Activated T-cell treated with anti-CD3 and anti-CD28 coated beads for 4 hours (primary cell): ENCODE measurements at places on chromosomes 6 and 20.

GRCh38 chr20:2838847-2839671, 1.4 kb downstream of the PCED1A start:
- no peak for DNase-seq

DNA sequence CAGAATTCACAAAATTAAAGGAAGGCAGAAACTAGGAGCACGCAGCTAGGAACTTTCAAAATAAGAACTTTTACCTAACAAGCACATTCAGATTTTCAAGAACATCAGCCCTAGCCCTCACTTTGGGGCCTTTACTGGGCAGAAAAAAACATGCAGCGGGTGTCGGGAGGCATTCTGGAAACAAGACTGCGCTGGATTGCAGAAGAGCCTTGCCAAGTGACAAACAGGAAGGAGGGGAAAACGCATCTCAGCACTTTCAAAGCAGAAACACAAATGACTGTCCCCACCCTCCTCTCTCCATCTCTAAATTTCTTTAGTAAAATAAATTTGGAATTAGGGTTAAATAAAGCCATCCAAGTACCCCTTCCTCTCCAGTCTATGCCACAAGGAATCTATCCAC, 74.6 kb upstream of the RREB1 start:
- no peak for DNase-seq

DNA sequence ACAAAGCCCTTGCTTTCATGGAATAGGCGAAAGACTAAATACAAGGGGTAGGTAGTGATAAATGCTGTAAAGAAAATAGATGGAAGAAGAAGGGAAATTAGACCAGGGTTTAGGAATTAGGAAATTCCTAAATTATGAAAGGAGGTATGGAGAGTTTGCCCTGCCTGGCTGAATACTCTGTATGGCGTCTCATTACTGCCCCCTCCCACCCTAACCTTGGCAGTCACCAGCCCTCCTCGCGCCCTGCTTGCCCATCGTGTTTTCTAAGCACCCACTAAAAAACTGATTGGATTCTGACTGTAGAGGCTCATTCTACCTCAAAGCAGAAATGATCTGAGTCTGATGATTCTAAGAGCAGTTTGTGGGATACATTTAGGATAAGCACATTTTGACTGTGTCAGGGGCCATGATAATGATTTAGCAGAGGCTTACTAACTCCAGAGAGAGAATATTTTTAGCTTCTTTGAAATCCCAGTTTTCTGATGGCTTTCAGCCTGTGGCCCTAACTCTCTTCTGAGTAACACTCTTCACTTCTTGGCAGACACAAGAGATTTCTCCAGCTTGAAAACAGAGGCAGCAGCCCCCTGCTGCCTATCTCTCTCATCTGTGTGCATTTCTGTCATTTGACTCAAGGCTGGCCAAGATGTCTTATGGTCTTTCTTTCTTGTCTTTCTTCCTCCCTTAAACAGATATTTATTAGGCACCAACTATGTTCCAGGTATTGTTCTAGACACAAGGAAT, 1.4 kb upstream of the CHD6 start:
- DNase-seq, result no peak

GRCh38 chr20:3042625-3043024, 797 bp upstream of the GNRH2 start:
- DNase-seq, result no peak

DNA sequence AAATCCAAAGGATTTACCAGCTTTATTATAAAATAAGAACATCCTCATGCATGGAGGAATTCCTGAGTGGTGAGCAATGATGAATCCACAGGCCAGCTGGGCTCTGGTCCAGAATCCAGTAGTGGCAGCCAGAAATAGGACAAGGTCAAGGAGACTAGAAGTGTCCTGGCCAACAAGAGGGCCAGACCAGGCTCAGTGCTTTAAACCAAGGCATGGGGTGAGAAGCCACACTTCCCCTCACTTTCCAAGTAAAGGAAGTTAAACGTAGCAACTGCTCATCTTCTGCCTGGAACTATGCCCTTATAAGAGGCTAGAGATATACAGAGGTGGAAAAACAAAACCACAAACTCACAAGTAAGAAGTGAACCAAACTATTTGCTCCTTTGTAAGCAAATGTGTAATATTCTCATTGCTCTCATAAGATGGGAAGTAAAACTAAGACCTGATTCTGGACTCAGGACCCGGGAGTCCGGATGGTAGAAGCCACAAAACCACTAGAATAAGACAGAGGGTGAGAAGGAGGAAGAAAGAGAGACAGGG, 253.2 kb downstream of the UST start:
- DNase-seq, result no peak

GRCh38 chr6:135060076-135060475, 5.5 kb upstream of the HBS1L start:
- no peak for DNase-seq

DNA sequence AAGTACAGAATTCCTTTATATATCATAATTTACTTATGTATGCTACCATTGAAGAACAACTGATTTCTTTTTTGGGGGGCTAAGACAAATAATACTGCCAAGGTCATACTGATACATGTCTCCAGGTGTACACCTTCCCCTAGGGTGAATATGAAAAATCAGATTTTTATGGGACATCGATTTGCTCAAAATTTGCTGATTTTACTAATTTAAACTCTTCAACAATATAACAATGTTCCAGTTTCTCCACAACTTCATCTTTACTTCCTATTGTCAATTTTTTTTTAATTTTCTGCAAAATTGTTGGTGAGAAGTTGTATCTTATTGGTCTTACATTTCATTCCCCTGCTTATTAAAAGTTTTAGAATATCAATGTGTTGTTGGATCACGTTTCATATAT, 495.4 kb upstream of the MANEA start:
- no peak for DNase-seq

- no peak for DNase-seq
These were observed 32.9 kb downstream of the PMEPA1 start for GRCh38 chr20:57676589-57677583.

DNA sequence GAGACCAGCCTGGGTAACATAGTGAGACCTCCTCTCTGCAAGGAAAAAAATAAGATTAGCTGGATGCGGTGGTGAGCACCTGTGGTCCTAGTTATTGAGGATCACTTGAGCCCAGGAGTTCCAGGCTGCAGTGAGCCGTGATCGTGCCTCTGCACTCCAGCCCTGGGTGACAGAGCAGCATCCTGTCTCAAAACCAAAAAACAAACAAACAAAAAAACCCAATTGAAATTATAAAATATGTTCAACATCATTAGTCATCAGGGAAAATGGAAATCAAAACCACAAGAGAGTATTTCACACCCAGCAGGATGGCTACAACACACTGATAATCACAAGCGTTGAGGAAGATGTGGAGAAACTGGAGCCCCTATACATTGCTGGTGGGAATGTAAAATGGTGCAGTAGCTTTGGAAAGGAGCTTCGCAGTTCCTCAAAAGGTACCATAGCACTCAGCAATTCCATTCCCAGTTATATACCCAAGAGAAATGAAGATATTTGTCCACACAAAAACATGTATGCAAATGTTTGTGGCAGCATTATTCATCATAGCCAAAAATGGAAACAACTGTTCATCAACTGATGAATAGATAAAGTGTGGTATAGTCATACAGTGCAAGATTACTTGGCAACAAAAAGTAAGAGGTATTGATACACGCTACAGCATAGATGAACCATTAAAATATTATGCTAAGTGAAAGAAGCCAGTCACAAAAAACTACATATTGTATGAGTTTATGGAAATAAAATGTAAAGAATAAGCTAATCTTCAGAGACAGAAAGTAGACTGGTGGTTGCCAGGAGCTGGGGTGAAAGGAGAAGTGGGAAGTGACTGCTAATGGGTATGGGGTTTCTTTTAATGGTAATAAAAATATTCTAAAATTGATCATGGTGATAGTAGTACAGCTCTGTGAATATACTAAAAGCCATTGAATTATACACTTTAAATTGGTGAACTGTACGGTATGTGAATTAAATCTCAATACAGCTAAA, 38.7 kb upstream of the RIPOR2 start:
- no peak for DNase-seq

- no peak for DNase-seq
These were observed 192.9 kb downstream of the AIG1 start for GRCh38 chr6:143253586-143253985.

GRCh38 chr20:7703996-7704395, 236.3 kb downstream of the HAO1 start:
- DNase-seq, result no peak

DNA sequence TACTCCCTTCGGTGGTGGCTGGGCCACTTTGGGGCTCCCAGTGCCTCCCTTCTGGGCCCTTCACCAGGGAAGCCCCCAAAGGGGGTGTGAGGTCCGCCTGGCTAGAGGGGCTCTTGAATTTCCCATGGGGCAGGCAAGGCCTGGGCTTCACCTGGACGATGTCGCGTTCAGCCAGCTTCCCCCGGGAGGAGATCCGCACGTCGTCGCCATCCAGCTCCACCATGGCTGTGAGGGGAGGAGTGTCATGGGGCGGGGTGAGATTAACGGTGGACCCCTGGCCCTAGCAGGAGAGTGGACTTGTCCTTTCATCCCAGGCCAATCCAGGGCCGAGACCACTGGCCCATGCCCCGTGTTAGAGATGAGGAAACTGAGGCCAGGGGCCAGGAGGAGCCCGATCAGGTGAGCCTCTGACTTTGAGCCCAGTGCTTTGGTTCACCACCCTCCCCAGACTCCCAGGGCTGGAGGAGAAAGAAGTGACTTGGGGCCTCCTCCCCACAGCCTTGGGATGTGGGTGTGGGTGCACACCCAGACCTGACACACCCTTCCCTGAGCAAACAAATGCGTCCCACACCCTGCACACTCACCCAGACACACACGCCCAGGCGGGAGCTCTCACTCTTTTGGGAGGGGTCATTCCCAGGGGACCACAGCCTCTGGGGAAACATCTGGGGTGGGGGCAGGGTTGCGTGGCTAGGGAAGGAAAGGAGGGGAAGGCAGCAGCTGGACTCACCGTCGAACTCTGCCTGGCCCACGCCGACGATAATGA, 46.1 kb downstream of the RAB44 start:
- no peak for DNase-seq

- DNase-seq, result no peak
These were observed 111.7 kb downstream of the FAM50B start for GRCh38 chr6:3960754-3961361.

DNA sequence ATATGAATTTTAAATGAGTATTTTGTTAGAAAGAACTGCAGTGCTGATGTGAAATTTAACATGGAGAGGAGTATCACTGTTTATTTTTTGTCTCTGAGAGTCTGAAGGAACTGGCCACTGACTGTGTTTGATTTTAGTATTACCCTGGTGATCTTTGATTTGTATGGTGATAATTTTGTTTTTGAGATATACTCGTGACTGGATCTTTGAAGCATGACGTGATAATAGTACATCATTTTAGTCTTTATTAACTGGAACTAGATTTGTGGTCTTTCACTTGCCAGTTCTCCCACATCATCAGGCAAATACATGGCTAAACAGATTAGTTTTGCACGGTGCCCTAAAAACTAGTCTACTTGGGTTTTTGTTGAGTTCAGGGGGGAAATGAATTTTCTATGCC, 55.5 kb downstream of the ARID1B start:
- no peak for DNase-seq

DNA sequence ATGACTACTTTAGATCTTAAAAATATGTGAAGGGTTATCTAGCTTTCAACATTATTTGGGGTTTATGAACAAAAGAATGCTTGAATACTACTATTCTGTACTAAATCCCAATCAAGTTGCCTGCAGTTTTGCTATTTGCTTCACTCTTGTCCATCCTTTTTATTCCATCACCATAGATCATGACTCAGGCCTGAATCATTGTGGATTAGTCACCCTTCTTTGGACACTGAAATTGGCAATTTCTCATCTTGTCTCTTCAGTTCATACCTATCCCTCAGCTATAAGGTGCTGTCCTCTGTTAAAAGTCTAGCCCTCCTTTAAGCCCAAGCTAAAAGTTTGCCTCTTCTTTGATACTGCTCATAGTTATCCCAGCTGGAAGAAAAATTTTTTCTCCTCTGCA, 199.1 kb downstream of the CENPW start:
- no peak for DNase-seq

- DNase-seq, result no peak
These were observed 65.3 kb upstream of the RNF146 start for GRCh38 chr6:127201321-127201720.

DNA sequence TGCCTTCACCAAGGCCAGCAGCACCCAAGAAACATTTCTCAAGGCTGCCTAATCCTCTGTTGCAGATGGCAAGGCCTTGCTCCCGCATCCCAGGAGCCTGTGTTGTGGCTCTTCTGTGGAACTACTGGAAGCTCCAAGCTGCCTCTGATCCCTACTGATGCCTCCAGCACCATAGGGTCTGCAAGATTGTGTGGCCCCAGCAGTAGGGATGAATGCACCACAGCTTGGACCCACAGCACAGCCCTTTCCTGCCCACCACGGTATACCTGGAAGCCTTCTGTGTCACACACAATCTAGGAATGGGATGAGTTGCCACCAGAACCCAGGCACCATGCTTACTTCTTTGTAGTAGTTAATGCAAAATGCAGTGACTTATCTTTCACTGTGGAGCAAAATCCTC, 291.1 kb upstream of the FOXQ1 start:
- no peak for DNase-seq

- no peak for DNase-seq
These were observed 281.0 kb upstream of the SULF2 start for GRCh38 chr20:48066246-48066645.

- DNase-seq, result no peak
These were observed 178.0 kb downstream of the BMP7 start for GRCh38 chr20:57088436-57088835.

- DNase-seq, result no peak
These were observed 125.9 kb downstream of the PDSS2 start for GRCh38 chr6:107333491-107333890.

GRCh38 chr20:62711703-62712101, 3.1 kb downstream of the NTSR1 start:
- no peak for DNase-seq
